Urinary bladder (tissue), 4 donors: ENCODE measurements at places on chromosomes 6 and 20. TPM values are rescaled to one million over a fixed set of nuclear protein-coding genes. Genes with fewer than 3 reads are reported as not detected.

DNA sequence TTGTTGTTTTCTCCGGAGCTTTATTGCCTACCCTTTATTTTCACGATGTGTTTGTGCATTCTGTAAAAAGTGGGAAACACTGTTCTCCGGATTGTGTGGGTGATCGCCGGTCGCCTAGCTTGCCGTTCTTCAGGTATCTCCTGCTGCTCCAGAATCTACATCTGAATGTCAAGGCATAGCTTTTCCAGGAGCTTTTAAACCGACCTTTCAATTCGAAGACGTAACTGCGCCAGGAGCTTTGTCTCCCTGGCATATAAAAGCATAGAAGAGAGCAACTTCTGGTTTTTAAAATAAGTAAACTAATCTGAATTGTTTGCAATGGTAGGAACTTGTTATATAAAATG lies 96.0 kb downstream of the HFE start:
- DNase-seq, result no peak

The MATN4 gene
- total RNA-seq, result 1.5 TPM

The C20orf144 gene
- total RNA-seq, result not detected

The ID4 gene
- 102 TPM for total RNA-seq

DNA sequence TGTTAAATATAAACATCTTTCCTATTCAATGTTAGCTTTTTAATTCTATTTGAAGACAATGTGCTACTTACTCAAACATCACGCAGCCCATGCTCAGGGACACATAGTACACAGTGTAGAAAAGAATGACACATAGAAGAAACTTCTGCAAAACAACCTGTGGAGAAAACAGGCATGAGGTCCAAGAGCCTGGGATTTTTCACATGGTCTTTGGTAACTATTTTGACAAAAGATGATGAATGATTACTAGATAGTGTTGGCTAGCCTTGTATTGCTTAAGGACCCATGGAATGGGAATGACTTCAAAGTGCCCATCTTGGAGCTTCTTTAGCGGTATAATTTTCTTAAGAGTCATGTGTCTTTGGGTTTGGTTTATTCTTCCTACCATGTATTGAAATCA lies 15.4 kb downstream of the TMEM244 start:
- DNase-seq, result no peak

DNA sequence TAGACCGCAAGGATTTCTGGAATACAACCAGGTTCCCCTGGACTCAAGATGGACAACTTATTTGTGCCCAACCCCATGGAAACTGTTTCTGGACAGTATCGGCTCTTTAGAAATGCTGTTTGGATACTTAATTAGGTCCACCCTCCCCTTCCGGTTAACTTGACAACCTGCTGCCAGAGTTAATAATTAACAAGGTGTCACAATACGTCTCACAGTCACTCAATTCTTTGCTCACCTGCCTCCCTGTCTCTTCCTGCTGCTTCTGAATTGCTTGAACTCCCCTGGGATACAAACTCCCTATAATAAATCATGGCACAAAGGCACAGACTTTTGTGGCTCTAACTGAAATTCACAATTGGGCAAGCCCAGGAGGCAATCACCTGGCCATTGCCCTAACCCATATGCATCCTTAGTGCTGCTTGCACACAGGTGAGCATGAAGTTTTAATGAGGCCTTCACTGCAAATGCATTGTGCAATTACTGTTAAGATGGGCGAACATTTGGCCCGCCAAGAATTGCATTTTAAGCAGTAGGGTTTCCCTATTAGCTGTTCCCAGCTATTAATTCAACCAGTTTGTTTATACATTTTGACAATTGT lies 504.4 kb upstream of the NOX3 start:
- DNase-seq, result no peak

GRCh38 chr6:127737009-127737486 lies 160.1 kb downstream of the C6orf58 start:
- DNase-seq, result peak; percentile 45

DNA sequence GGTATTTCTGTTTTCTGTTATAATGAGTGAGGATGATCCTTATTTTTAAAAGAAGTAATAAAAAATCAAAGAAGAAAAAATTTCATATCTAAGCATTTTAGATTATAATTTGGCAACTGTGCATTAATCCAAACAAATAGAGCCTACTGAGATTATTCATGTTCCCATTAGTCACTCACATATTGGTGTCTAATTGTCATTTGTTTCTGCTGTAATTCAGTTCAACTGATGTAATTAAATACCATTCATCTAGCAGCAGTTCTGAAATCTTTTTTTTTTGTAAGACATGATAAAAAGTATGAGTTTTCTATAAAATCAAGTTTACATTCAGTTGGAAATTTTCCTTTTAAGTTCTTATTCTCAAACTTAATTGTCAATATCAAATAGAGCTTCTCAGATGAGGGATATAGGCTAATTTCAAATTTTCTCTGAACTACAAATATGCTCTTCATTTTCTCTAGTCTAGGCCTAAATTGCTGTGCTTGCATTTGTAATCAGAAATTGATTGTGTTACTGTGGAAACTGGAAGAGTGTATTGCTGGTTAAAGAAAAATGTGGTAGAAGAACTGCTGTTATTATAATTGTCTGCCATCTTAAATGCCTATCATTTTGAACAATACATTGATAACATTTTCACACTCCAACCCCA lies 23.6 kb downstream of the PACRG start:
- DNase-seq, result no peak

The CPNE5 gene
- 4.5 TPM for total RNA-seq

The SNAP25 gene
- total RNA-seq, result 8.6 TPM

The DPPA5 gene
- not detected for total RNA-seq
